NCI-H510A (cell line): ENCODE measurements at places on chromosomes 6 and 20.

DNA sequence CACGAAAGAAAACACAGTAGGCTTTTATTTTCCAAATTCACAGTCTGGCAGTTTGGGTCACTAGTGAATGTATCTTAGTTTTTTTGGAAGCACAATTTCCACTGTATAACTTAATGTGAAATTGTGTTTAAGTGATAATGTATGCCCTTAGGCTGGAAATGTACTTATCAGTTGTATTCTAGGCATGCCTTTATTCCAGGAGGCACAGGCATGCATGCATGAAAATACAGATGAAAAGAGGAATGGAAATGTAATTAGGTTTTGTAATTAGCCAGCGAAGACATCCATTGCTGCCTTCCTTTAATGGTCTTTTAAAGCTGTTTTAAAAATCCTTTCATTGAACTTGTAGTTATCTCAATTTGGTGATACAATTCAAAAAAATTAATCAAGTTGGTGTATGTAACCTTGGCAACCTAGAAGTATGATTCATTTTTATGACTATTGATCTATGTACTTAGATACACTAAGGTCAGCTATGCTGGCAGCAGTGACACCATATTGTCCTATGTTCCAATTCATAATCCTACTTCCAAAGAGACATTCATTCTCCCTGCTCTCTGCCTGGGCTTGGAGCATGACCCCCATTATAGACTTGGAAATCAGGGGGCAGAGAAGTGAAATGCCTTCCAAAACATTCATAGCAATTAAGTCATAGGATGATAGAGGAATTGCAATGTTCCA lies 73.1 kb downstream of the SNAP25 start:
- DNase-seq: no peak

GRCh38 chr20:35617397-35618262 lies 2.0 kb downstream of the SPAG4 start:
- no peak for DNase-seq

DNA sequence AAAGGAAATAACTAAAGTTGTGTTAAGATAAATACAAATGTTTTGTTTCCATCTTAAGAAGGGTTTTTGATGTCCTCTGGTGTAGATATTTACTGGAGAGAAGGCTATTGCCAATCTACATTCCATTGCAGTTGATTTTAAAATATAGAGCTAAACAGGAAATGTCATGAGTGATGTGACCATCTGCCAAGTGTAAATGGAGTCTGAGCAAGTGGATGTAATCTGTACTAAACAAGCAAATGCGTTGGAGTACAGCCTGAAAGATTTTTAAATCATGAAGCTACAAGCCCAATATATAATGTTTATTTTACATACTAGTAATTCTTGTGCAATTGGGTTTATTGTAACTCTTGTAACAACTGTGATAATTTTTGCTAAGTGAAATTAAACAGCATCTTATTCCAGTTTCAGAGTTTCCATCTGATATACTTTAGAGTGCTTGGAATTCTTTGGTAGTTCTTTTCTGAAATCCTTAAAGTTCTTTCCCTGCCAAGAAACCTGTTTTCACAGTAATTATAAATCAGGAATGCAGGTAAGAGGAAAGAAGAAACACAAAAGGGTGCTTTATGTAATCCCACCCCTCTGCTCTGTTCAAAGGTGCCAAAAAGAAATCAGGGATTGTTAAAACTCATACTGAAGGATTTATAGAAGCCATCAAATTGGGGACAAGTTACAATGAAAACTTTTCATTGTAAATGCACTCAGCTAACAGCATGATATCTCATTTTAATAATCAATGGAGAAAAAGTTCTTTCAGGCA lies 47.2 kb upstream of the FLRT3 start:
- no peak for DNase-seq

DNA sequence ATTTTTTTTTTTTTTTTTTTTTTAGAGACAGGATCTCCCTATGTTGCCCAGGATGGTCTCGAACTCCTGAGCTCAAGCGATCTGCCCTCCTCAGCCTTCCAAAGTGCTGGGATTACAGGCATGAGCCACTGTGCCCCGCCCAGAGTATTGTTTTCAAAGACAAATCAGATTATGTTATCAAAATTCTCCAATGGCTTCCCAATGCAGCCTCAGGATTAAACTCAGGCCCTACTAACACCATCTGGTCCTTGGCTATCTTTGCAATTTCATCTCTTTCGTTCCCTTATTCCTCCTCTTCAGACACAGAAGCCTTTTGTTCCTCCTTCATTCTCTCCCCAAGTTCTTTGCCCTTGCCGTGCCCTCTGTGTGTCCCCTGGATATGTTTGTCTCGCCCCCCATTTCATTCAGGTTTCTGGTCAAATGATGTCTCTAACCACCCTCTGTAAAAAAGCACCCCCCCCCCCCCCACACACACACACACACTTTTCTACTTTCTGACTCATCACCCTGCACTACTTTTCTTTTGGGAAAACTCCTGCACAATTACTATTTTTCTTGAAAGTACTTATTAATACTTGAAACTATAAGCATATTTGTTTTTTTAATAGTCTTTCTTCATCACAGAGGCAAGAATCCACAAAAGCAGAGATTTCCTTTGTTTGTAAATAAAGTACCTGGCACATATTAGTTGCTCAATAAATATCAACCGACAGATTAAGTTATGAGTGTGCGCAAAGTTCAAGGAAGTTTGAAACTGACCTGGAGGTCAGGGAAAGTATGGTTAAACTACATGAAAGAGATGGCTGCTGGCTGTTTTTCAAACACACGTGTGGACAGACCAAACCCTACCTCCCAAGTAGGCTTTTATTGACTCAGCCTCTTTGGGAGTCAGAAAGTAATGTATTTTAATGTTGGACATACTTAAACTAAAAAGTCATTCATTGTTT lies 16.7 kb downstream of the BTN1A1 start:
- no peak for DNase-seq

- DNase-seq: no peak
These were observed 206.5 kb downstream of the DOK5 start for GRCh38 chr20:54681869-54682268.

GRCh38 chr6:38323216-38323615 lies 316.5 kb downstream of the BTBD9 start:
- DNase-seq: no peak
